ENCODE measurements at places on chromosomes 6 and 20. TPM values are rescaled to one million over a fixed set of nuclear protein-coding genes. Genes with fewer than 3 reads are reported as not detected.

Gene CST5
- not detected for total RNA-seq

Gene SLC17A3
- not detected for total RNA-seq

Gene ZNF391
- 3.1 TPM for total RNA-seq

Gene CTNNBL1
- total RNA-seq: 34.1 TPM

Gene SLC22A16
- not detected for total RNA-seq

Gene TBC1D22B
- total RNA-seq: 17.5 TPM

Gene IMPG1
- not detected for total RNA-seq

Gene FOXA2
- 19.3 TPM for total RNA-seq

Gene AK9
- total RNA-seq: 1.5 TPM

Gene HSF2
- total RNA-seq: 40.5 TPM

Gene GNAS-AS1
- total RNA-seq: 0.24 TPM

Gene SGK2
- not detected for total RNA-seq

Gene AFDN
- total RNA-seq: 107 TPM

Gene PAK5
- total RNA-seq: 0.22 TPM

Gene LINC00237
- 3.7 TPM for total RNA-seq

Gene GUCA1A
- total RNA-seq: 20.8 TPM

GRCh38 chr6:100366419-100366818 is 98.3 kb downstream of the SIM1 start:
- no peak for DNase-seq

- no peak for DNase-seq
These were observed 102.8 kb downstream of the NRSN1 start for GRCh38 chr6:24228681-24229255.

DNA sequence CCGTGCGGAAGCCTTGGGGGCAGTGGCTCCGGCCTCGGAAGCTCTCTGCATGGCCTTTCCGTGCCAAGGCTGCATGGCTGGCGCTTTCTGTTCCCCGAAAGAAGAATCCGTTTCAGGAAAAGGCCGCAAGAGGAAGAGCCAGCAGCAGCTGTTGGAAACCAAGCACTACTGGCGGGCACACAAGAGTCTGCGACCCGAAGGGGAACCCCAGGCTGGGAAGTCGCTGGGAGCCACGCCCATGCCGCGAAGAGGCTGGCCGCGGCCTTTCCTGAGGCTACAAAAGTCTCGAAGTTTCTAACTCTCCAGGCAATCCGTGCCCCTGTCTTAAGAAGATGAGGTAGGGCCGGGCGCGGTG is at the start of gene CGAS:
Gene CGAS (minus strand): TSS at position 191 of the 355 bp plus-strand sequence. CDS start 116 bp downstream, at position 75.
- no peak for DNase-seq

DNA sequence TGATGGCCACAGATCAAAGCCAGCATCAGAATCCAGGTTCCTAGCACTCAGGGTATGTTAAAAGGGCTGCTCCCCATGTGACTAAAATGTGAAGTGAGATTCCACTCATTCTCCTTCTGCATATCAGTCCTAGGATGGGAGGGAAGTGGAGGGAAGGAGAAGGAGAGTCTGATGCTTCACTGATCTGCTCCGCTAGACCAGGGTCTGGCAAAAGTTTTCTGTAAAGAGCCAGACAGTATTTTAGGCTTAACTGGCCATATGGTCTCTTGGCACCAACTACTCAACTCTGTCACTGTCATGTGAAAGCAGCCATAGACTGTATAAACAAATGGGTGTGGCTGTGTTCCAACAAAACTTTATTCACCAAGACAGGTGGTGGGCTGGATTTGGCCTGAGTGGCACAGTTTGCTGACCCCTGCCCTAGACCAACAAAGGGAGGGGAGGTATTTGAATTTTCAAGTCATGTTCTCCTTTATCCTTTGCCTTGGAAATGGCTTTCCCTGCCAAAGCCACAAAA is 22.6 kb downstream of the GHRH start:
- no peak for DNase-seq

DNA sequence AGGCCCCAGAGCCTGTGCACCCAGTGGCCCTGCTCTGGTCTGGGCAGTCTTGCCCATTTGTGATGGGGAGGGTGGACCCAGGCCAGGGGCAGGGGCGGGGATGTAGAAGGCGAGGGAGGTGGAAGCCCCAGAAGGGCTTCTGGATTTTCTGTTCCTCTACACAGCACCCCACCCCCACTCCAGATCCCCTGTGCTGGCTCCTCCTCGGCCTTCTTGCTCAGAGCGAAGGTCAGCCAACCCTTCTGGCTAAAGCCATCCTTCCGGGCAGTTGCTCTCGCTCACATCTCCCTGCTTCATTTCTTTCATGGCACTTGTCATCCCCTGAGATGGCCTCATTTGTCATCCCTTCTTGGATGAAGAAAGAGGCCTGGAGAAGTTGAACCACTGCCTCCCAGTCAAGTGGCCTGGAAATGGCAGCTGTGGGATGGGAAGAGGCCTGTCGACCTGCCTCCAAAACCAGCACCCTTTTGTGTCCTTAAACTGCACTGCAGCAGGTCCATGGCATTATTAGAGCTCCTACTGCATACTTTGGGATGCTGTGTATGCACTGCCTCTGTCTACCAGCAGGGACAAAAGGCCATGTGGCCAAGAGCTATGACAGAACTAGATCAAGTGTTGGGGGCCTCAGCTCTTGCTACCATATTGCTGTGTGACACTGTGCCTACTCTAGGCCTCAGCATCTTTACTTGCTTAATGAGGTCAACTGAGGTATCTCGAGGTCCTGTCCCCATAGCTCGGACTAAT is 19.9 kb downstream of the PEDS1 start:
- DNase-seq: peak; percentile 29

DNA sequence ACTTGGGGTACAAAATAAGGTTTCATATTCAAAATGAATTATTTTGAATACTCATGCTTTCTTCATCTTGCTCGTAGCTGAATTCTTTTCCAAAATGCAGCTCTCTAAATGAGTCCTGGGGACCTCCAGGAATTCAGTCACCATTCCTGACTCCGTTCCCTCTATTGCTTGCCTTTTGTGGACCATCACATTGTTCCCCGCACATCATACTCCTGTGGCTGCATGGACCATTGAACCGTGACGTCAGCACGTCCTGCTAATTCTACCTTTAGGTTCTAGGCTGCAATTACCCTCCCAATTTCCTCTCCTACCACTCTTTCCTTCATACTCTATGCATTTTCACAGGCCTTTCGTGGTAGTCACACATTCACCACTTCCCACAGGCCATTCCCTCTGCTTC is 173.1 kb upstream of the ID4 start:
- DNase-seq: no peak

DNA sequence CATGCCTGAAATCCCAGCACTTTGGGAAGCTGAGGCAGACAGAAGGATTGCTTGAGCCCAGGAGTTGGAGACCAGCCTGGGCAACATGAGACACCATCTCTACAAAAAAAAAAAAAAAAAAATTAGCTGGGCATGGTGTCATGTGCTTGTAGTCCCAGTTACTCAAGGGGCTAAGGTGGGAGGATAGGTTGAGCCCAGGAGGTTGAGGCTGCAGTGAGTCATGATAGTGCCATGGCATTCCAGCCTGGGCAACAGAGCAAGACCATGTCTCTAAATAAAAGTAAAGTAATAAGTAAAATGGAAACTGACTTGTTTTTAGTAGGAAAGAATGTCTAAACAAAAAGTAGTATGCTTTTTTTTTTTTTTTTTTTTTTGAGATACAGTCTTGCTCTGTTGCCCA is 240.7 kb downstream of the ARID1B start:
- no peak for DNase-seq

DNA sequence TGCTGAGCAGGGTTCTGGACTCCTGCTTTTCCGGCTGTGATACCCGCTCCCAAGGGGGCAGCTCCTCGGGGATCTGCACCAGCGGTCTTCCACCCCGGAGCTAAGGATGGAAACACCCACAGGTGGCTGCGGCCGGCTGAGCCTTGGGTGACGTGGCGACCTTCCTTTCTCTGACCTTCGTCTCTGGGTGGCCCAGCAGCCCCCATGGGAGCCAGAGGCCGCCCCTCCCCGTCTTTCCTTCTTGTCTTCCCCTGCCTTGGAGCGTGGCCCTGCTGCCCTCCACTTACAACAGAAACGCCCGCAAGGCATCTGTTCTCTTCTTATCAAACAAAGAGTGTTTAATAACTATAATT is 405.7 kb downstream of the TAF4 start:
- DNase-seq: peak; percentile 55

- peak; percentile 46 for DNase-seq
These were observed 72.6 kb upstream of the ZNF184 start for GRCh38 chr6:27545271-27546046.

- peak; percentile 78 for DNase-seq
These were observed 3.9 kb upstream of the NKX2-2 start for GRCh38 chr20:21517566-21518277.

- DNase-seq: peak; percentile 30
These were observed 6.1 kb upstream of the IFT52 start for GRCh38 chr20:43584448-43585136.

DNA sequence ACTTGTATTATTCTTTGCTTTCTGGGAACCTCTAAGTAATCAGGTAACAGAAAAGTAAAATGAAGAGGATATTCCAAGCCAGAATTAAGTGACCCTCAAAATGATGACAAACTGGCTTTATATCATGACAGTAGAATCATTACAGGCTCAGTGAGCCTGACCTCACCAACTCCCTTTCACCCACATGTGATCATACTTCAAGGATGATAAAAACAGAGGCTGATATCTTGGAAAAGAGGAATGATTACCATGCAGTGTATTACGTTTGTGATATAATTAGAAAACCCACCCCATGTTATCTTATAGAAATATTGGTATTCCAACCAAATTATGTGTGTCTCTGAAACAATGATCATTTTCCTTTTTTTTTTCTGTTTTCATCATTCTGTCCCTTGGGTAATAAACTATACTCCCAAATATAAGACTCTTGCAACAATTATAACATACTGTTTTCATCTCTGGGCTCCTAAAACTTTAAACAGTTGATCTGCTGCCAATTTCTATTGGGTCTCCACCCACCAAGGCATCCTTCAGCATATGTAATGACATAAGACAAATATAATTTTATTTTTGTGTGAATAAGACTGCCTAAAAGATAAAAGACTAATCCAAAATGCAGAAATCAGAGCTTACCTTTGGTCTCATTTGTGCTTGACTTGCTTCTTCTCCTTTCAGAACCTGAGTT is 115.7 kb downstream of the DST start:
- no peak for DNase-seq

GRCh38 chr6:138957903-138958302 is 30.1 kb downstream of the REPS1 start:
- DNase-seq: no peak

GRCh38 chr6:117469356-117469755 is 13.1 kb upstream of the DCBLD1 start:
- no peak for DNase-seq

GRCh38 chr6:113875470-113875869 is 18.3 kb downstream of the MARCKS start:
- no peak for DNase-seq

GRCh38 chr6:108741331-108741989 is 106.8 kb upstream of the ARMC2 start:
- DNase-seq: no peak

DNA sequence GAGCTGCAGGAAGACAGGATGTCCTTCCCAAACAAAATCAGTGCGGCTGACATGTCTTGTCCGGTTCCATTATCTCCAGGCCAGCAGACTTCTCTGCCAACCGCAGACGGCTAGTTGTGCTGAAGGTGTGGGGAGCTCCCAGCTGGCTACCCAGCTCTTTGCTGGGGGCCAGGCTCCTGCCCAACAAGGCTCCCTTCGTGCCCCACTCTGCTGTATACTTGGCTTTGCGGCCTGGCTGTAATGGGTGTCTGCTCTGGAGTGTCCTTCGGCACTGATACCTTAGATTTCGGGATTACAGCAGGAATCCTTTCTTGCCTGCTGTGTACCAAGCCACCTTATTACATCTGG is 48.7 kb upstream of the IRF4 start:
- no peak for DNase-seq

DNA sequence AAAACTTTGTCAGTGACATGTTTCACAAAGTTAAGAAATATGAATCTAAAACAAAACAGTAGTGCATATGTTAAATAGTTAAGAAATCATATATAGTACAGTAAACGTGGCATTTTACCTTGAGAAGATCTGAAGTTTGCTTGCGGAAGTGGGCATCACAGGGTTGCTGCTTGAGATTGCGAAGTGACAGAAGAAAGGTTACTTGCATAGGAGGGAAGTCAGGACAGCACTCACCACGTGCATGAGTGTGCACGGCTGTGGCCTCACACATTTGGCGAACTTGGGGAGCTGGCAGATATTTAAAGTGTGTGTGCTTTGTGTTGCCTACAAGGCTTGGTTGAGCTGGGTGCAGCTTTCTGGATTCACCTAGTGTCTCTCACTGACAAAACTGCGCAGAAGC is 431.5 kb upstream of the ARID1B start:
- no peak for DNase-seq

GRCh38 chr6:150745896-150746295 is 119.6 kb upstream of the MTHFD1L start:
- no peak for DNase-seq

GRCh38 chr20:16491294-16491905 is 81.8 kb downstream of the KIF16B start:
- no peak for DNase-seq

GRCh38 chr6:4017834-4018170 is 61.1 kb downstream of the FAM217A start:
- peak; percentile 28 for DNase-seq

- DNase-seq: no peak
These were observed 28.3 kb downstream of the MAS1 start for GRCh38 chr6:159919011-159919511.
